SJSA1 (cell line): ENCODE measurements at places on chromosomes 7 and 10. TPM values are rescaled to one million over a fixed set of nuclear protein-coding genes. Genes with fewer than 3 reads are reported as not detected.

DNA sequence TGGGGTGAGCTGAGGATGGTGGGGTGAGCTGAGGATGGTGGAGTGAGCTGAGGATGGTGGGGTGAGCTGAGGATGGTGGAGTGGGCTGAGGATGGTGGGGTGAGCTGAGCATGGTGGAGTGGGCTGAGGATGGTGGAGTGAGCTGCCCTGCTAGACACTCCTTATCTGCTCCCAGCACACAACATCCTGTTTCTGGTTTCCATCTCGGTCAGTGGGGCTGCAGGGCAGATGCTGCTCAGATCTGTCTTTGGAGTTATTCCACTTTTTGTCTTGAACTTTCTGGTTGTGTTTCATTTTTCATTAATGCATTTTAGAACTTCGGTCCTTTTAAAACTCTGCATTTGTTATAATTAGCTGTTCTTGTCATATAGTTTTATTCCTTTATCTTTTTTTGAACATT is 67.9 kb upstream of the ANTXRL start:
- no peak for DNase-seq

GRCh38 chr7:21497072-21497471 is 45.8 kb upstream of the DNAH11 start:
- no peak for DNase-seq

- no peak for DNase-seq
These were observed 103.2 kb downstream of the NRG3 start for GRCh38 chr10:81978238-81978637.

TIMM23B gene
- total RNA-seq, result 19.2 and 31.3 TPM in 2 replicates

ADGRA1 gene
- not detected in 2 replicates for total RNA-seq

ITPRID1 gene
- not detected in 2 replicates for total RNA-seq
